ENCODE measurements at places on chromosomes 5 and 9.

DNA sequence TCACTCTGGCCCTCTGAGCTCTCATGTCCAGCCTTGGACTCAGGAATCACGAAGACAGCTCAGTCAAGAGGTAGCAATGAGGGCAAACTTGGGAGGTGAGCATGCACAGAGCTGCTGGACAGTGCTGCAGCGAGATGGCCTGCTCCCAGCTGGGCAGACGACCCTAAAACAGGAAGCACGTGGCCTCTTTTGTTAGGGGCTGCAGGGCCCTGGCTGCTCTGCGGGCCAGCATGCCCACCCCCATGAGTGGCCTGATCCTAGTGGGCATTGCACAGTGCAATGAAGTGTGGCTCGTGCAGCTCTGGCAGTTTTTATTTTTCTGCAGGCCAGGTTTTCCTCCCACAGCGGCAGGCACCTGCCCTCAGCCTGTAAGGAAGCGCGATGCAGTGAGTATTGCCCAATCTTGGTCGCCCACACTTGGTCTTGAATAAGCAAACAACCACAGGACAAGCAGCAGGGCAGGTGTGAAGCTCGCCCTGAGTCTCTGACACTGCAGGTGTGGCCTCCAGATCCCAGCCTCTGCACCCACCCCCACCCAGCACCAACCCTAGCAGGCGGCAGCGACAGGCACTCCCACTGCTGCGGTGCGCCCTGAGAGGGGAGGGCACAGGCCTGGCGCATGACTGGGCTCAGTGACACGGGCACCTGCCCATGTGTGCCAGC, 60.8 kb downstream of the SEMA4D start:
- no peaks in the 10 kb centered on the region for H3K27me3 ChIP-seq
- no peak overlapping the region for H3K27ac ChIP-seq

- H3K36me3 ChIP-seq: no peaks in the 10 kb centered on the region
- H3K27me3 ChIP-seq: no peaks in the 10 kb centered on the region
- H3K27ac ChIP-seq: no peak overlapping the region
- H3K4me3 ChIP-seq: no peak overlapping the region
- H3K4me1 ChIP-seq: peaks cover 5% of the 10 kb centered on the region
These were observed 47.7 kb downstream of the MAPKAP1 start for GRCh38 chr9:125659201-125659840.

- no peaks in the 10 kb centered on the region for H3K36me3 ChIP-seq
- no peak overlapping the region for H3K4me3 ChIP-seq
These were observed 227.6 kb upstream of the ANKRD55 start for GRCh38 chr5:56460681-56461191.

GRCh38 chr9:76812591-76812990, 48.4 kb downstream of the PCA3 start:
- H3K27me3 ChIP-seq: no peaks in the 10 kb centered on the region
- peaks cover 6% of the 10 kb centered on the region for H3K4me1 ChIP-seq
- H3K36me3 ChIP-seq: peaks cover 5% of the 10 kb centered on the region
- no peak for DNase-seq
- H3K27ac ChIP-seq: no peak overlapping the region

GRCh38 chr9:6405371-6405770, 7.6 kb upstream of the UHRF2 start:
- H3K36me3 ChIP-seq: no peaks in the 10 kb centered on the region
- no peak for DNase-seq
- no peak overlapping the region for H3K4me3 ChIP-seq
- H3K27me3 ChIP-seq: peaks cover 4% of the 10 kb centered on the region

DNA sequence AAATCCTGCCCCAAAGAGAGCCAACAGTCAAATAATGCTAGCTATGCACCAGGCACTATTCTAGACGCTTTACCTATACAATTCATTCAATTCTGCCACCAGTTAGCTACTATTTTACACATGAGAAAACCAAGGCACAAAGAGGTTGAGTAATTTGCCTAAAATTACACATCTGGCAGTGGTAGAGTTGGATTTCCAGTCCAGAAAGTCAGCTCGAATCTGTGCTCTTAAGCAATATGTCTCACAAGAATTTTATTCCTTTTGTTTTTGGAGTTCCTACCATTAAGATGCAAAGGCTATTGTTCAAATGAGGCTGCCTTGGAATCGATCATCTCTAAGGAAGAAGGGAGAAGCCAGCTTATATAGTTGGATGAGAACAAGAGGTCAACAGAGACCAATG, 256.9 kb upstream of the RASA1 start:
- no peaks in the 10 kb centered on the region for H3K4me1 ChIP-seq
- H3K36me3 ChIP-seq: no peaks in the 10 kb centered on the region
- H3K27me3 ChIP-seq: no peaks in the 10 kb centered on the region
- H3K4me3 ChIP-seq: no peak overlapping the region
- H3K27ac ChIP-seq: no peak overlapping the region

DNA sequence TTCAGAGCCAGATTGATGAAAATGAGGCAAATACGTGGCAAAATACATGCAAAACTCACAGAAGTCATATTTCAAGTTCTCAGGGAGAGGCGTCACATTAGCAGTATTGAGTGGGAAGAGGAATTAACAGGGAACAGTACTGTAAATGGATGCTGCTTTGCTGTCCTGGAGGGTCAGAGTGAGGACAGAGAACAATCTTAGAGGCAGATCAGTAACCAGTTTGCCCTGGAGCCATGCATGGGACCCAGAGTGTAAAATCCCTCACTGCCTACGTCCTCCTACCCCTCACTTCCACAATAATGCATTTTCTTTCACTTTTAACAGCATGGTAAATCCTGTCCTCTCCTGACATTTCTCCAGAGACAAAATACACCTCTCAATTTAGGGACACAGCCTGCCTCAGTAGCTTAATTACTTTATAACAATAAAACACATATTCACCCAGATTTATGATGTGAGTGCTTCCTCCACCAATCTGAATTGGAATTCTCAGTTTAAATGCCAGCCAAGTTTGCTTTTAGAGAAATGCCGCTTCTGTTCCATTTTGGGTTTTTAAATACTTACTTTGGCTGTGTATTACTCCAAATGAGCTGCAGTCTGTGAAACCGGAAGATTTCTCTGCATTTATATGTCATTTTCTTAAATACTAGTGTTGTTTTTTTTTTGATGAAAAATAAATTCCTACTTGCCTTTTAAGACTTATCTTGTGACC, 70.0 kb downstream of the LMNB1 start:
- H3K27ac ChIP-seq: peak overlapping the region; percentile 34
- peak overlapping the region; percentile 11 for H3K4me3 ChIP-seq
- no peaks in the 10 kb centered on the region for H3K27me3 ChIP-seq
- DNase-seq: no peak
- H3K36me3 ChIP-seq: no peaks in the 10 kb centered on the region

DNA sequence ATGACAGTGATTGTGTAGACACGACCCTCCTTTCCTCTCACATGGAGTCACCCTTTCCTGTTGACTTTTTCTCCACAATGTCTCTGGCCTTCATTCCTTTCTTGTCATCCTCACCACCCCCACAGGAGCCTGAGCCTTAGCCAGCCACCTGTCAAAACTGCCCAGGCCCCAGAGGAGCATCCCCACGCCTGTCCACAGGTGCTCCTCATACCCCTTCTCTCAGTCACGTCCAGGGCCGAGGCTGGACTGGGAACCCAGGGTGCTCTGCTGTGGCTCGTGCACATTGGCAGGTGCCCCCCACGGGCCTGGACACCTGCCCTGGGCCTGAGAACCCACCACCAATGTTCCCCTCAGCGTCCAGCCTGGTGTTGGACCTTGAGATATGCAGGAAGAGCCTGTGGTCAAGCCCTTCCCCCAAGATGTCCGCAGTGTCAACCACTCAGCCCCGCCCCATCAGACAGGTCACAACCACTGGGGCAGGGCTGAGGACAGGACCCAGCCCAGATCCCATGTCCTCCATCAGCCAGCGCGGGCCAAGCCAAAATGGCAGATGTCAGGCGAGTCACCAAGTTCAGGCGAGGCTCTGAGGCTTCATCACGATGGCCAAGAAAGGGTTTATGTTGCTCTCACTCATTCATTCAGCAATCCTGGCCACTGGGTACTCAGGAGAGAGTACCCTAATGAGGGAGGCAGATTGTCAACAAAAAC, 65.8 kb upstream of the STXBP1 start:
- H3K36me3 ChIP-seq: no peaks in the 10 kb centered on the region
- no peak overlapping the region for H3K4me3 ChIP-seq
- no peak for DNase-seq
- H3K27me3 ChIP-seq: no peaks in the 10 kb centered on the region
- H3K27ac ChIP-seq: peak overlapping the region; percentile 77
- H3K4me1 ChIP-seq: peaks cover 53% of the 10 kb centered on the region

GRCh38 chr9:96460470-96460869, 10.5 kb downstream of the HABP4 start:
- H3K27me3 ChIP-seq: no peaks in the 10 kb centered on the region
- H3K27ac ChIP-seq: no peak overlapping the region
- no peaks in the 10 kb centered on the region for H3K4me1 ChIP-seq
- peaks cover 30% of the 10 kb centered on the region for H3K36me3 ChIP-seq
- no peak overlapping the region for H3K4me3 ChIP-seq

GRCh38 chr9:113502427-113503034, 39.0 kb downstream of the RGS3 start:
- no peaks in the 10 kb centered on the region for H3K27me3 ChIP-seq
- peaks cover 34% of the 10 kb centered on the region for H3K36me3 ChIP-seq
- H3K4me1 ChIP-seq: peaks cover 17% of the 10 kb centered on the region

- H3K4me3 ChIP-seq: no peak overlapping the region
- H3K36me3 ChIP-seq: no peaks in the 10 kb centered on the region
- DNase-seq: peak; percentile 38
These were observed 417.7 kb upstream of the IRX4 start for GRCh38 chr5:2300421-2300820.

GRCh38 chr5:98464737-98465330, 308.6 kb upstream of the RGMB start:
- H3K4me1 ChIP-seq: no peaks in the 10 kb centered on the region
- no peaks in the 10 kb centered on the region for H3K27me3 ChIP-seq
- no peak for DNase-seq
- H3K4me3 ChIP-seq: no peak overlapping the region
- no peak overlapping the region for H3K27ac ChIP-seq
- H3K36me3 ChIP-seq: no peaks in the 10 kb centered on the region

Data from tibial artery (tissue), 4 donors.